ENCODE measurements at places on chromosomes 7 and 10.

GRCh38 chr7:11650500-11650899 is 181.5 kb downstream of the THSD7A start:
- DNase-seq: no peak

GRCh38 chr7:1323178-1324027 is 90.7 kb downstream of the UNCX start:
- DNase-seq: no peak

DNA sequence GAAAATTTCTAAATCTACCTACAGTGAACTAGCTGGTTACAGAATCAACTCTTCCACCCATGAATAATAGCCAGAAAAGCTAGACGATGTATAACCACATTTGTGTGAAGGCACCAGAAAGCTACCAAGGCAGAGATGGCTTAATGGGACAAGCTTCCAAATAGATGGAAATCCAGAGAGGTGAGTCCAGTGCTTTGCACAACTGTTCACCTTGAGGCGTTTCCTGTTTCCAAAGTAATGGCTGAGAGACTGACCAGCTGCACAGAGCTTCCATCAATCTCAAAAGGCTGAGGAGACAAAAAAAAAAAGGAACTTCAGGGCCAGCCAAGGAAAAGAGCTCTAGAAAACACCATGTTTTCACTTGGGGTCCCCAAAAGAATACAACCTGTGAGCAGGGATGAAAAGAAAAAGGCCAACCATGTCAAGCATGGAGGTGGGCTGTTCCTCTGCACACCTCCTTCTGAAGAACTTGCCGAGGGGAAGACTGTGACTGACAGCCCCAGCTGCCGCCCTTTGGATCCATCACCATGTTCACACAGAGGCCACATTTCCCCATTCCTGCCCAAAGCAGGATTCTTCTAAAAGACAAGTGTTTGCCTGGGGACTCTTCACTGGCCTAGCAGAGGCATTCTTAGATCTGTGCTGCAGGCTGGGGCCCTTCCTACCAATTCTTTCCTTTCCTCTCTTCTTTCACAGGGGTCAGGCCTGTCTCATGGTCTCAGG is 72.9 kb downstream of the ARHGAP21 start:
- DNase-seq: no peak

- DNase-seq: no peak
Measured at GRCh38 chr10:49663596-49663995, 15.9 kb upstream of the C10orf53 start.

GRCh38 chr10:91700788-91701444 is 68.0 kb upstream of the PPP1R3C start:
- DNase-seq: peak; percentile 63

DNA sequence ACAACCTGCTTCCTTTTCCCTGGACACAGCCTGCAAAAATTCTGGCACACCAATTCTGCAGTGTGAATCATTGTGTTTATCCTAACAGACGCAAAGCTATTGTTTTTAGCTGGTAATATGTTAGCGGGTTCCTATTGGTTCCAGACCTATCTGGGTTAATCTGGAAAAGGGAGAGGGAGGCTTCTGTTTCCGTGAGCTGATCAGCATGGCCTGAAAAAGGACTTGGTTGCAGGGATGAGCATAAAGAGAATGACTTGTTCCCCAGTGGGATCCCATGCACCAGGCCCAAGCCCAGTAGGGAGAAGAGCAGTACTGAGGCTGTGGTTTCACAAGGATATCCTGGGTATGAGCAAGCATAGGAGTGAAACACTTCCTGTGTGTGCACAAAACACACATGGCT is 78.4 kb downstream of the PDE1C start:
- DNase-seq: no peak

DNA sequence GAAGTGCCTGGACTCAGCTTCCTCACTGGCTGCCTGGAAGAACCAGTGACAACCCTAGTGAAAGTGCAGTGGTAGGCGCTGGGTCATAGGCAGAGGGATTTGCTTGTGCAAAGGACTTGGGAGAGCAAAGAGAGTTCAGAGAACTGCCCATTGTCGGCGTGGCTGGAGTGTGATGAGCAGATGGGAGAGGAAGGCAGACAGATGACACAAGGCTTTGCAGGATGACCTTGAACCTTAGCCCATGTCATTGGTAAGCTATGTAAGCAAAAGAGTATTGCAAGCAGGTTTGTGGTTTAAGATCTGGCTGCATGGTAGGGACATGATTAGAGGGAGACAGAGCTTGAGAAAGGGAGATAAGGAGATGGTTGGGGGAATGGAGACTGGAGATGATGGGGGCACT is 35.3 kb upstream of the NOBOX start:
- no peak for DNase-seq

DNA sequence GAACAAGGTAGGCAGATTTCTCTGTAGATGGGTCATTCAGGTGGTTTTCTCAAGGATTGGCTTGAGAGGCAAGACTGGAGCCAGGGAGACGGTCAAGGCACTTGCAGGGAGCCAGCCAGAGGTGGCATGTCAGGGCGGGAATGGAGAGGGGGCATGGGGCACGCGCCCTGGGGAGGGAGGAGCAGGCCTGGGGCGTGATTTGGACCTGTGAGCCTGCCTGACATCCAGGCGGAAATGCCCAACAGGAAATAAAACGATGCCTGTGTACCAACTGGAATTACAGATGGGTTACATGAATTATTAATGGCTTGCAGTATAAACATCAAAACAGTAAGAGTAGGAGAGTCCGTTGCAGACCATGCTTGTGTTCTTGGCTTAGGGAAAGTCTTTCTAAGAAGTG is 8.6 kb upstream of the SUN1 start:
- DNase-seq: no peak

GRCh38 chr7:131164025-131164925 is 163.4 kb upstream of the MKLN1 start:
- DNase-seq: peak; percentile 95

DNA sequence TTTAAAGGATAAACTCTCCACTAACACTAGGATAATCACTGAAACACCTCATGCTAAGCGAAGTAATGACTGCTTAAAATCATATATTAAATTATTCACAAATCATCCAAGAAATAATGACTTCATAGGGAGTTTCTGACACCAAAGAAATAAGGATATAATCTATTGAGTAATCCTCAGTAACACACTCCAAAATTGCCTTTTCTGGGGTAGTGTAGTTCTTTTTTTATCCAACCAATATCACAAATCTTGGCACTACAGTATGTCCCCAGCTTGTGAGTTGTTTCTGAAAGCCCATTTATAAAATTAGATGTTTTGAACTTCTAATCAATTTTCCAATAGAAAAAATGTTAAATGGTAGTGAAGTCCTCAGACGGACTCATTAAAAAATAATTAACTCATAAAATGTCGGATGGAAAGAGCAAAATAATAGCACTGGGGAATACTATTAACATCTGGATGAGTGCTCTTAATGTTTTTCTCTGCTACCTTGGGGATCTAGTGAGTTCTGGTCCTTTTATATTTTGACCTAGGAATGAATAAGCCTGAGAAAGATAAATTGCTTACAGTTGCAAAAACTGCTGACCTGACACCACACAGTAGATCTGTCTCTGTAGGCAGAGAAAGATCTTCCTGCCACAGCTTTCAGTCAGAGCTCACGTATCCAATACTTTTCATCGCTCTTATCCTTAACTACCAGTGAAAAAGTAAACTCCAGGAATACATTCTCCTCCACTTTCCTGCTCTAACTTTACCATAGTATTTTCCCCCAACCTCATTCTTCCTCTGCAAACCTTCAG is 618.5 kb upstream of the ANKRD30A start:
- DNase-seq: no peak

GRCh38 chr7:38630720-38631673 is at the start of gene AMPH:
AMPH (minus strand) TSS chr7:38631373; CDS start chr7:38631351, 22 bp downstream.
- DNase-seq: peak; percentile 78

DNA sequence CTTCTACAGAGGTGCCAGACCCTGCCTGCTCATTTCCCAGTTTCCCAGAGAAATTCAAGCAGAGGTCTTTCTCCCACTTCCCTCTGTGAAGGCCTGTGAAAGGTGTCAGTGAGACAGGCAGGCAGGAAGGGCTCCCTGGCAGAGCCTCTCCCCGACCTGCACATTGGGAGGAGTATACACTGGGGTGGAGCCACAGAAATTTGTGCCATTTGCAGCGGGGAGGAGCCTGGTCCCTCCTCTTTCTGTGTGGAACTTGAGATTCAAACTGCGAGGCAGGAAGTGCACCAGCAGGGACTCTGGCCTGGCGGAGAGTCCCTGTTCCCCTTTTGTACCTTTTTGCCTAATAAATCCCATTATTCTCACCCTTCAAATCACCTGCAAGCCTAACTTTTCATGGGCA is 54.6 kb upstream of the OPN4 start:
- no peak for DNase-seq

- DNase-seq: no peak
Measured at GRCh38 chr7:77239471-77239870, 39.9 kb upstream of the FGL2 start.

- DNase-seq: no peak
Measured at GRCh38 chr10:48442090-48442808, 135.8 kb downstream of the MAPK8 start.

DNA sequence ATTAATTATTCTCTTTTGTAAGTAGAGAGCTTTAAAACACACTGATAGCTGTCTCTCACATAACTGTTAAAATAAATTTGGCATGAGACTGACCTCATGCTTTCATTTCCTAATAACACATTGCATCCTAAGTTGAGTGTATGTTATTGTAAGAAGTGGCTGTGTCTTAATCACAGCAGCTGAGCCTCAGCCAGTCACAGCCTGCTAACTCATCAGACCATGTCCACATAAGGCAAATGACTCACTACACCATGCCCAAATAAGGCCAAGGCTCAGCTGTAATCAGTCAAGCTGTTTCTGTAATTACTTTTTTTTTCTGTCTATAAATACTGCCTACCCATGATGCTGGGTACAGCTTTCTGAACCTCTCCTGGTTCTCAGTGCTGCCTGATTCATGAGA is 860.9 kb downstream of the XPNPEP1 start:
- DNase-seq: peak; percentile 22

DNA sequence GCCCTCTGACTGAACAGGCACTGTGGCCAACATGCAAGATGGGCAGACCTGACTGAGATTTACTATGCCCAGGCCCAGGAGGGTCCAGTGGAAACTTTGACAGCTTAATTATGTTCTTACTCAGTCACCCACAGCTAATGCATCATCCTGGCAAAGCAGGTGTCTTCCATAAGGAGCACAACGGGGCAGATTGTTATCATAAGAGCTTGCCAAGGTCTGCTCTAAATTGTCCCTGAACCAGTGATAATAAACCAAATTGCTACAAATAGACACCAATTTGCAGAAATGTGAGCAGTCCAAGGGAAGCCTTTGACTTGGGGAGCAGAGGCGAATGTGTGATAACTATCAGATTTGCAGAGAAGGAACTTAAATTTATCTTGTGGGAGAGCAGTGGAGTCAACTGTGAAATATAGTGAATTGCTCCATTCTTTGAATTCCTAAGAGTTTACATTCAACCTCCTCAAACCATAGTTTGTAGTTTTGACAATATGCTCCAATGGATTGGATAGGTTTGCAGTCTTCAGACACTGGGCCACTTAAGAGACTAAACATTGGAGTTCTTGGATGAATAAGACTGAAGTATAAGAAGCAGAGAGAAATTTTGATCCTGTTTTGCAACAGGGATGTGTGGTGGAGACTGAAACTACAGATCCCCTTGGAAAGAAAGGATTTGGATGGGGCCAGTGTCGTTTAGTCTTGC is 494.7 kb downstream of the CCSER2 start:
- DNase-seq: peak; percentile 50

GRCh38 chr7:93715234-93715633 is 140.7 kb upstream of the CALCR start:
- peak; percentile 35 for DNase-seq

- no peak for DNase-seq
Measured at GRCh38 chr7:100577103-100577502, 3.4 kb upstream of the SAP25 start.

GRCh38 chr7:68858497-68858896 is 739.8 kb upstream of the AUTS2 start:
- no peak for DNase-seq

- DNase-seq: peak; percentile 18
Measured at GRCh38 chr10:59362959-59363381, 621 bp upstream of the FAM13C start.

- no peak for DNase-seq
Measured at GRCh38 chr7:80387634-80388193, 124.2 kb downstream of the GNAT3 start.

GRCh38 chr7:142389544-142389943 is 131.7 kb upstream of the PRSS58 start:
- DNase-seq: no peak

GRCh38 chr10:21953585-21954057 is 49.9 kb downstream of the DNAJC1 start:
- peak; percentile 63 for DNase-seq

GRCh38 chr7:47406801-47407129 is 175.1 kb downstream of the TNS3 start:
- DNase-seq: no peak

DNA sequence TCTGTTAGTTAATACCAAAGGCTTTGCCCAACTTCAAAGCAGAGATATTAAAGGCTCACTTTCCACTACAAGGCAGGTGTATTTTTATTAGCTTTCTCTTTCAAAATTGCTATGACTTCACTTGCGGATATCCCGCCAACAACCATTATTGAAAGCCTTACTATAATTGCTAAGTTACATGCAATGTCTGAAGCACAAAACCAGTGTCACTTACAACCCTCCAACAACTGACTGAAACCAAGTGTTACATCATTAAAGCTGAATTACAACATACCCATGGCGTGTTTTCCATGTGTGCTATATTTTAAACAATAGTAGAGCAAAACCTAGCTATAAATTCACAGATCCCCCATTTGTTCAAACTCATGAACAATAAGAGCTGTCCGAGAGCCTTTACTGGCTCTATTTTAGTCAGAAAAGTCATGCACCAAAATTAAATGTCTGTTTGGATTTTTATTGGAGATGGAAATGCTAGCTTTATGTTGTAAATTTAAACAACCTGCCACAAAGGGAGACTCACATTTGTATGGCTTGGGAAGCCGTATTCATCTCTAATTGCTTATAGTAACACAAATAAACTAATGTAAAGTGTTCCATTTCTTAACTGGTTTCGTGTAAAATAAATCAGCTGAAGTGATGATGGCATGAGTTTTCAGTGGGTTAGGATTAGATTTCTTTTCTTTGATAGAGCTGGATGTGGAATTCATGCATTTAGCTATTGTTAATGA is 227.1 kb downstream of the AGMO start:
- DNase-seq: no peak

- DNase-seq: no peak
Measured at GRCh38 chr10:69043931-69044531, 43.9 kb upstream of the SRGN start.

- no peak for DNase-seq
Measured at GRCh38 chr10:72261784-72262404, 11.8 kb upstream of the DDIT4 start.

GRCh38 chr10:43407576-43408330 is 1.2 kb downstream of the HNRNPF start:
- DNase-seq: peak; percentile 89

Data from fibroblast of skin of right quadriceps (primary cell).